ENCODE measurements at places on chromosomes 6 and 20. TPM values are rescaled to one million over a fixed set of nuclear protein-coding genes. Genes with fewer than 3 reads are reported as not detected.

GLP1R gene
- 0.05 TPM for total RNA-seq

DNA sequence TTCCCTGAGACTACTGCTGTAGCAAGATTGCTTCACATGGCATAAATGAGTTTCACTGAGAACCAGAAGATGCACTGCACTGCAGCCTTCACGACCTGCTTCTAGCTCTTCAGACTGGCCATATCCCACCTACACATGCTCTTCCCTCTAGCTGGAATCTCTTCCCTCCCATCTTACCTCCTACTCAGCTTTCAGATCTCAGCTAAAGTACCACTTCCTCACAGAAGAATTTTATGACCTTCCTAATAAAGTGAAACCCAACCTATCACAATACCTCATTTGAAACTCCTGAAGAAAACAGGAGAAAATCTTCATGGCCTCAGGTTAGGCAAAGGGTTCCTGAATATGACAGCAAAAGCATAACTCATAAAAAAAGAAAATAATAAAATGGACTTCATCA is 99.9 kb downstream of the DTNBP1 start:
- no peak overlapping the region for H3K4me3 ChIP-seq
- H3K27ac ChIP-seq = no peak overlapping the region
- no peaks in the 10 kb centered on the region for H3K36me3 ChIP-seq
- DNase-seq = no peak

GRCh38 chr6:25008707-25009392 is 73.1 kb upstream of the RIPOR2 start:
- peaks cover 77% of the 10 kb centered on the region for H3K4me1 ChIP-seq
- H3K36me3 ChIP-seq = no peaks in the 10 kb centered on the region
- H3K27ac ChIP-seq = peak overlapping the region; percentile 56
- no peak for DNase-seq

GRCh38 chr6:33705955-33706725 is 5.4 kb downstream of the UQCC2 start:
- peaks cover 31% of the 10 kb centered on the region for H3K4me1 ChIP-seq
- no peak overlapping the region for H3K4me3 ChIP-seq
- H3K36me3 ChIP-seq = peaks cover 60% of the 10 kb centered on the region
- H3K27me3 ChIP-seq = no peaks in the 10 kb centered on the region
- no peak overlapping the region for H3K27ac ChIP-seq

GRCh38 chr20:9516234-9516871 is 2.0 kb downstream of the LAMP5 start:
- no peak overlapping the region for H3K27ac ChIP-seq
- no peaks in the 10 kb centered on the region for H3K36me3 ChIP-seq
- H3K4me1 ChIP-seq = no peaks in the 10 kb centered on the region
- DNase-seq = no peak
- peaks cover 52% of the 10 kb centered on the region for H3K27me3 ChIP-seq
- peak overlapping the region; percentile 4 for H3K4me3 ChIP-seq

DNA sequence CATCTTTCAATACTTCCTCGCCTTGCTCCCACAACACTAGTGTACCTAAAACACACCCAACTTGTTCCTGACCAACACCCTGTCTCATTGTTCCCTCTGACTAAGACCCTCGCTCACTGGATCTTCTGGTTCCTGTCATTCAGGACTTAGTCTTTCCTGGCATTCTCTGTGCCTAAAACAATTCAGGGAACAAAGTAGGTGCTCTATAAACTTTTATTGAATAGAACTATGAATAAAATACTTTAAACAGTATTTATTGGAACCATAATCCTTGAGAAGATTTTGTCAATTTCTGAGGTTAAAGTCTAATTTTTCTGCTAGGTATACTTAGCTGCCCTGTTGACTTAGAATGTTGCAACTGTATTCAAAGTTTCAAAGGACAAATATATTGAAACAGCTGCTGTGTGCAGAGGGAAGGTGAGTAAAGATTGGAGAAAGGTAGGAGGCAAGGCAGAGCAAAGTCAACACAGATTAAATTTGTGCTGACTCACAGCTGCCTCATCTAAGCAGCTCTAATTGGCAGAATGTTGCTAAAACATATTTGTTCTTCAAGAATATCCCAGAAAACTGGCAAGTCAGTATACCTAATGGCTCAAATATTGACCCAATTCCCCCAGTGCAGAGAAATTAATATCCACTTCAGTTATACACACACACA is 37.6 kb downstream of the GSTA2 start:
- peaks cover 5% of the 10 kb centered on the region for H3K27me3 ChIP-seq
- DNase-seq = no peak
- H3K36me3 ChIP-seq = no peaks in the 10 kb centered on the region
- no peak overlapping the region for H3K4me3 ChIP-seq

GRCh38 chr6:79423216-79423615 is 114.0 kb downstream of the LCA5 start:
- no peaks in the 10 kb centered on the region for H3K4me1 ChIP-seq
- H3K36me3 ChIP-seq = no peaks in the 10 kb centered on the region
- no peak overlapping the region for H3K27ac ChIP-seq
- DNase-seq = no peak
- no peak overlapping the region for H3K4me3 ChIP-seq
- H3K27me3 ChIP-seq = peaks cover 7% of the 10 kb centered on the region

GRCh38 chr20:50813801-50814200 is 18.9 kb downstream of the BCAS4 start:
- H3K4me1 ChIP-seq = peaks cover 18% of the 10 kb centered on the region
- no peak overlapping the region for H3K27ac ChIP-seq
- H3K4me3 ChIP-seq = no peak overlapping the region
- DNase-seq = no peak

SERAC1 gene
- 6.6 TPM for total RNA-seq

- no peaks in the 10 kb centered on the region for H3K36me3 ChIP-seq
- no peak for DNase-seq
- no peak overlapping the region for H3K27ac ChIP-seq
- H3K4me1 ChIP-seq = no peaks in the 10 kb centered on the region
- H3K27me3 ChIP-seq = peaks cover 2% of the 10 kb centered on the region
Observed at GRCh38 chr6:75368151-75368779, 83.7 kb upstream of the TMEM30A start.

GRCh38 chr6:127199470-127199869 is 67.2 kb upstream of the RNF146 start:
- no peak overlapping the region for H3K4me3 ChIP-seq
- no peaks in the 10 kb centered on the region for H3K36me3 ChIP-seq
- H3K27ac ChIP-seq = no peak overlapping the region
- DNase-seq = no peak
- H3K4me1 ChIP-seq = no peaks in the 10 kb centered on the region

NXT1 gene
- total RNA-seq = 55.7 TPM

DNA sequence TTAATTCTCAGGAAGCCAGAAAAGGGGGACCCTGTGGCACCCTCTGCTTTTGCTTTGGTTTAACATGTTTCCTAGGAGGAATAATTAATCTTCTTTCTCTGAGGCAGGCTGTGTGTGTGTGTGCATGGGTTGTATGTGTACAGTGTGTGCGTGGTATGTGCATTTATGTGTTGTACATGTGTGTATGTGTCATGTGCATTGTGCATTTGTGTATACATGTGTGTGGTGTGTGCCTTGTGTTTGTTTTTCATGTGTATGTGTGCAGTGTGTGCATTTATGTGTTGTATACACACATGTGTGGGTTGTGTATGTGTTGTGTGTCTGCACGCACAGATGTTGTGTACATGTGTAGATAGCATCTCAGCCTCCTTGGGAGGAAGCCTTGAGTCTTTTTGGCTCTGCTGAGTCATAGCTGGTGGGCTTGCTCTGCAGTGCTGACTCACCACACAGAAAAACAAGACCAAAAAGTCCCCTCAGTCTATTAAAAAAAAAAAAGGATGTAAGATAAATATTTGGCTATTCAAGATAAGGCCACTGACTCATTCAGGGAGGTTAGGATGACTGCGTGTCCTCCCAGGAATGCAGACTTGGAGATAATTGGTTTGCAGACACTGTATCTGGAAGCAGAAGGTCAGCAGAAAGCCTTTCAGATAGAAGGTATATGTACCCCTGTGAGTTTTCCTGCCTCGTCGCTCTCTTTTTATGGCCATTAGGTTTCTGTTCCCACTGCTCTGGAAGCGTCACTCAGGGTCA is 58.6 kb downstream of the SYNJ2 start:
- H3K27me3 ChIP-seq = no peaks in the 10 kb centered on the region
- H3K4me1 ChIP-seq = peaks cover 23% of the 10 kb centered on the region
- DNase-seq = no peak
- H3K27ac ChIP-seq = peak overlapping the region; percentile 33
- H3K36me3 ChIP-seq = peaks cover 34% of the 10 kb centered on the region
- no peak overlapping the region for H3K4me3 ChIP-seq

GRCh38 chr6:1703923-1704322 is 94.2 kb downstream of the FOXC1 start:
- no peak overlapping the region for H3K4me3 ChIP-seq
- no peak for DNase-seq
- H3K4me1 ChIP-seq = no peaks in the 10 kb centered on the region
- no peaks in the 10 kb centered on the region for H3K27me3 ChIP-seq
- H3K36me3 ChIP-seq = no peaks in the 10 kb centered on the region

PRDM13 gene
- total RNA-seq = not detected

GRCh38 chr20:12815231-12815768 is 193.5 kb upstream of the SPTLC3 start:
- H3K27me3 ChIP-seq = no peaks in the 10 kb centered on the region
- no peaks in the 10 kb centered on the region for H3K36me3 ChIP-seq
- no peak overlapping the region for H3K27ac ChIP-seq
- H3K4me1 ChIP-seq = no peaks in the 10 kb centered on the region
- no peak for DNase-seq

Measured in activated T-helper 2 cell treated with anti-CD3 and anti-CD28 coated beads, Interferon-gamma antibody, Interleukin-2, Interleukin-4, amounts not matched to agents 10 μg/mL and 5 μg/mL and 100 μg/mL, durations not matched to agents 14 hours and 24 hours and 36 hours (primary cell).